ENCODE measurements at places on chromosomes 16 and 17. TPM values are rescaled to one million over a fixed set of nuclear protein-coding genes. Genes with fewer than 3 reads are reported as not detected.
A peak's percentile ranks its signal among the peaks of the same experiment; 100 is the strongest.

Gene KRTAP16-1
- not detected for polyA plus RNA-seq

Gene PRR35
- not detected for polyA plus RNA-seq

Gene KRTAP4-3
- polyA plus RNA-seq: not detected

Gene GP1BA
- polyA plus RNA-seq: not detected

Gene DNAJA3
- 27.5 TPM for polyA plus RNA-seq

Gene CLEC18B
- polyA plus RNA-seq: not detected

Gene ABCC12
- polyA plus RNA-seq: not detected

Gene AATK
- polyA plus RNA-seq: 0.26 TPM

Gene VMO1
- not detected for polyA plus RNA-seq

Gene CCDC154
- not detected for polyA plus RNA-seq

DNA sequence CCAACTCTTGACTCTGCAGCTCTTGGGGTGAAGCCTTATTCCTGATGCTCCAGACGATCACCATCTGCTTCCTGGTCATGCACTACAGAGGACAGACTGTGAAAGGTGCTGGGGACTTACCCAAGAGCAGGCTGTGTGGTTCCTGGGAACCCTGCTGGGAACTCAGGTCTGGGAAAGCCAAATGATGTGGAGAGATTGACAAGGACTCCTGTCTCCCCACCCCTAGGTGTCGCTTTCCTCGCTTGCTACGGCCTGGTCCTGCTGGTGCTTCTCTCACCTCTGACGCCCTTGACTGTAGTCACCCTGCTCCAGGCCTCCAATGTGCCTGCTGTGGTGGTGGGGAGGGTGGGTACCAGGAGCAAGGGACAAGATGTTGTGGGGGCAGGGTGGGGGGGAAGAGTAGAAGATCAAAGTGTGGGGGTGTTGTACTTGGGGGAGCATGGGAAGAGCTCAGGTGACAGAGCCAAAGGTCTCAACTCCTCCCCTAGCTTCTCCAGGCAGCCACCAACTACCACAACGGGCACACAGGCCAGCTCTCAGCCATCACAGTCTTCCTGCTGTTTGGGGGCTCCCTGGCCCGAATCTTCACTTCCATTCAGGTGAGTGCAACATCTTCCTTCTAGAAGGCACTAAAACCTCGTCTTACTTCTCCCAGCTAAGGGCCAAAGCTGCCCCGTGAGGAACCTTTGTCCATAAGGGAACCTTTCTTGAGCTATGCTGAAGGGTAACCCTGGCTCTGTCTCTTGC lies 3.0 kb downstream of the SOX15 start:
- DNase-seq: no peak

DNA sequence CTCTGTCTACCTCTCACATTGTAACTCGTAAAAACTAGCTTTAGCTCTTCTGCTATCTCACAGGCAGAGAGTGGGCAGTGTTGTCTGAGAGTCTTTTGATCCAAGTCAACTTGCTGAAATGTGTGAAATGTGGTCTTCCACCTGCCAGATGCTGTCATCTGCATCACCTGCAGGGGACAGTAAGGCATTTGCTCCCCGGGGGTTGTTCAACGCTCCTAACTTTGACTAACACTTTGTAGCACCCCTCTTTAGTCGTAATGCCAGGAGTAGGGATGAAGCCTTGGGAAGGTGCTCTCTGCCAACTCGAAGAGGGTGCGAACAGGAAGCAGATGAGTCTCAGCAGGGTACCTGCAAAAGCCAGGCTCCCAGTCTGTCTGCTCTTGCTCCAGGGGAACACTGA lies 36.1 kb downstream of the SNX11 start:
- no peak for DNase-seq

- DNase-seq: no peak
These were observed 13.1 kb downstream of the SLC38A8 start for GRCh38 chr16:84029297-84030047.

DNA sequence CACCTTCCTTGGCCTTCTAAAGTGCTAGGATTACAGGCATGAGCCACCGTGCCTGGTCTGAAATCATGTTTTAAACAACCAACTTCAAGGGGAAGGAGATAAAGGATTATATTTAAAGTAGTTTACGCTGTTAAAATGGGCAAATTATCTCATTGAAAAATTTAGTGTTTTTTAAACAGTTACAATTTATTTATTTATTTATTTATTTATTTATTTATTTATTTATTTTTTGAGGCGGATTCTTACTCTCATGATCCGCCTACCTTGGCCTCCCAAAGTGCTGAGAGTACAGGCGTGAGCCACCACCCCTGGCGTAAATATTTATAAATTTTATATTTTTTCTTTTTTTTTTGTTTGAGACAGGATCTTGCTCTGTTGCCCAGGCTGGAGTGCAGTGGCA lies 22.2 kb downstream of the CDK12 start:
- DNase-seq: no peak

DNA sequence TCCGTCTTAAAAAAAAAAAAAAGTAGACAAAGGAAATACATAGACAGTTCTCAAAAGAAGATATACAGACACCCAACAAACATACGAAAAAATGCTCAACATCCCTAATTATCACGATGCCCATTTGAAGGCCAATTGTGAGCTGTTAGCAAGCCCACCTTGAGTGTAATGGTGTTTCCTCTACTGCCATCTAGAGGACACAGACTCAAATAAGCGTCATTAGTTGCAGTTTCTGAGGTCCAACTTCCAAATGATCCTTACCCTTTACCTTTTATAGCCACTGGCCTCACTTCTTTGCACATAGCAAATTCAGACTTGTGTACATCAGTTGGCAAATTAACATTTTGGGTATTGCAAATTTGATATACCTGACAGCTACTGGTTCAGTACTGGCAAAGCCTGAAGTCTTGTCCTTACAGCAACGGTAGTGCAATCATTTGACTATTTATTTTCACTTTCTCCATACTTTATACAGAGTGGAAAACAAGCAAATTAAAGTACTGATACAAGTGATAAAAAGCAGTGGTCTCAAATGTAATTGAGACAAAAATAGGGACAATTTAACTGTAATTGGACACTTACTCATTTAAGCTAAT lies 536.3 kb upstream of the EEF2KMT start:
- DNase-seq: no peak

GRCh38 chr17:79950751-79951150 lies 84.9 kb downstream of the TBC1D16 start:
- no peak for DNase-seq

DNA sequence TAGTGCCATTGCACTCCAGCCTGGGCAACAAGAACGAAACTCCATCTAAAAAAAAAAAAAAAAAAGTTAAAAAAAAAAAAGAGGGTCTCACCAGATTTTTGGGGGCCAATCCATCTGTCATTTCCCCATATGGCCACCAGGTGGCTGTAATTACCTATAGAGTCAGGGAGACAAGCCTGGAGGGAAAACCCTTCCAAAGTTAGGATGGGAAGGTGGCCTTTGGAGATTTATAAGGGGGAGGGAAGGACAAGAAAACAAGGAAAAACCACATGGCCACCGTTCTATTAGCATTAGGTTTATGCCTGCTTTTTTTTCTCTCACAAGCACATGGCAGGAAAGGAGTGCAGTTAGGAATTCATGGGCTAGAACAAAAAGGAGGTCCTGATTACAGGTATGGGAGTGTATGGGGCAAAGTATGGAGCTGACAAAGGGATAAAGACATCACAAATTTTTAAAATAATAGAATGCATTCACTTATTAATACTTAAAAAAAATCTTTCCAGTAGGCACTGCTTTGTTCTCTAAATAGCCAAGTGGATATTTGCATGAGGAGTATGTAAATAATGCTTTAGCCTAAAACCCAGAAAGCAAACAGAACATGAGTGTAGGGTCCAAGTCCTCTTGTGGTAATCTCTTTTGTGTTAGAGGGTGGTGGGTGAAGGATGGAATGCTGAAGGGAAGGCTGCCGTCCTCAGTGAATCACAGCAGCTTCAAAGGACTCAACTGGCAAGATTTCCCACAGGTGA lies 5.1 kb downstream of the CYB5D1 start:
- DNase-seq: peak; percentile 41

DNA sequence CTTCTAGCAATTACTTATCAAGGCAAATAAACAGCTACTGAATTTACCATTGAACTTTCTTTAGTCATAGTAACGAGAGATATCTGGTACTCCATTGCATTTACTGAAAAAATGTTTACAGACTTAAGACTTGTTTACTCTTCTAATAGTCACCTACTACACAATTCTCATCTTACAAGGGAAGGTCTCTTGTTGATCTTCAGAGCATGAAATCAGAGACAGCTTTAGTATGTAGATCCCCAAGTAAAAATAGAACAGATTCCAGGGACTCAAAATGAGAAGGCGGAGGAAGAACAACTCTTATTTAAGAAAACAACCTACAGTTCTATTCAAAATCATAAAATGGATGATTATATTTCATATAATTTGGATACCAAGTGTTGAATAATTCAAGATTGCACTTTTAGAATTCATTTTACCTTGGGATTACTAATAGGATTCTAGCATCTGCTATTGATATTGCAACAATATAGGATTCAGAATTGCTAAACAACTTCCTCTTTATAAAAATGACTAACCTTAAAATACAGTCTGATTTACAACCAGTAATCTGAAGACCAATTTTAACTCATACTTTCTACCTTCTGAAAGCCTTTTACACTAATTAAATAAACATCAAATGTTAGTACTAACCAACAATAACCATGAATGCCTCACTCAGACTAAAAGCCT lies 20.8 kb downstream of the UBE2G1 start:
- DNase-seq: no peak

DNA sequence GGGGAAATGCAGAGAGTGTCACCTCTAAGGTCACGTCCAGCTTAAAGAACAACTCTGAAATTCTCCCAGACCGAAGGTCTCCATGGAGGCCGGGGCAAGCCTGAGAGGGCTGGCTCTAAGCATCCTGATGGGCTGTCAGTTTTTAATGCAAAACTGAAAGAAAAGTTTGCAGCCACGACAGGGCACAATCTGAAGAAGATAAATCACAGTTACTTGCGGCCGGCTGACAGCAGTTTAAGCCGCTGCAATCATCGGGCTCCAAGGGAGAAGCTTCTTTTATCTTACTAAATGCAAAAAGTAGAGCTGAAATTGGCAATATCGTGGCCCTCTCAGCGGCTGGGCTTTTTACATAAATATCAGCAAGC lies 168.8 kb downstream of the CYLD start:
- DNase-seq: no peak

DNA sequence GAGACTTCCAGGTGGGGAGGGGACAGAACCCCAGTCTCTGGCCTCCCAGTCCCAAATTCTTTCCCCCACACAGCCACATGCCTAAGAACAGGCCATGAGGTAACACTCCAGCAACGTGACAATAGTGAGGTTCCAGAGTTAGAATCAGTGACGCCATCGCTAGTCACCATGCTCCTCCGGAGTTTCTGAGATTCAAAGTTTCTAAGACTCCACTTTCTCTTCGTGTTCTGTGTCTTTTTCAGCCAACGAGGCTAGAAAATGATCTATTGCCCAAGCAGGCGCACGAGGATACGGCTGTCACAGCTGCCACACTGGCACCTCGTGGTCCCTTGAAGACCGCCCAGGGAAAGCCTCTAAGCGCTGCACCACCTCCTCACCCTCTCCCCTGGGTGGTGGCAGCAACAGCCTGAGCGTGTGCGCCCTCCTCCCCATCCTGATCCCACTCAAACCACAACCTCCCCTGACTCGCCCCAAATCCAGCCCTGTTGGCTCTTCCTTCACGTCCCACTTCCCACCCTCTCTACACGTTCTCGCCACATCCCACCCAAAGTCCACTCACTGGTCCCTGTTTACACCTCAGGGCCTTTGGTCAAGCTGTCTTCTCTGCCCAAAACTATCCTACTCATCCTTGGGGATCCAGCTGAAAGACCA lies 1.0 kb downstream of the MCRIP1 start:
- DNase-seq: peak; percentile 22

DNA sequence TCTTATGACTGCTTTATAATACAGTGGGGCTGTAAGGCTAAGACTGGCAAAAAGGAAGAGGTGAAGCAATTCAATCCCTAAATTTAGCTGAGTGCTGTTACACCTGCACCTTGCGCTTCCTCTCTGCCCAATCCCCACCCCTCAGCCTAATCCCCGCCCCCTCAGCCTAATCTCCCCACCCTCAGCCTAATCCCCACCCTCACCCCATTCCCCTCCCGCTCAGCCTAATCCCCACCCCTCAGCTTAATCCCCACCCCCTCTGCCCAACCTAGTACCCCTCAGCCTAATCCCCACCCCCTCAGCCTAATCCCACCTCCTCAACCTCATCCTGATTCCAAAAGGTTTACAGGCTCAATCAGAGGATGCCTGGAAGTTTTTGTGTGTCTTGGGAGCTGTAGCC lies 155.5 kb downstream of the PMP22 start:
- no peak for DNase-seq

DNA sequence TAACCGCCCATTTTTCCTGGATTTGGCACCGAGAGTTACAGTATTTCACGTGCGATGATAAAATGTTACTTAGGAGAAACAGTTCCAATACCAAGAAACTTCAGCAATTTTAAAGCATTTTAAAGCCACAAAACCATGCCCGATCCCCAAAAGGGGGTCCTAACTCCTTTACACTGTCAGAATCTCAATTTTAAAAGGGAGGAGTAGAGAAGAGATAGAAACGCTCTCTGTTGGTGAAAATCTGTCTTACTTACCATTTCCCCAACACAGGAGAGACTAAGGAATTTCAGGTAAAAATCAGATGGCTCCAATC lies 526 bp upstream of the RNASEK start:
- DNase-seq: no peak

GRCh38 chr17:2090210-2090641 lies 35.3 kb downstream of the HIC1 start:
- DNase-seq: peak; percentile 26

DNA sequence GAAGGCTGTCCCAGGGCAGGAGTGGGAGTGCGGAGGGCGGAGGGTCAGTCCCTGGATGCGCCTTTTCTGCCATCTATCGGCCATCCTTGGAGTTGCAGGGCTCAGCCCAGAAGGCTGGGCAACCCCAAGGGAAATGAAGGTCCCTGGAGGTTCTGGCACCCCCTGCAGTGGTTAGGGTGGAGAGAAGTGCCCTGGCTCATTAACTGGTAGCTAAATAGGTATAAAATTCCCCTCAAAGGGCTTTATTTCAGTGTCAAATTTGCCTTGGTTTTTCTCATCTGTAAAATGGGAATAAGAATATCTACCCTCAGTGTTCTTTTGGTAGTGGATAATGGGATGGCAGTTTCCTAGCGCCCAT lies 22.4 kb downstream of the C17orf75 start:
- peak; percentile 59 for DNase-seq

DNA sequence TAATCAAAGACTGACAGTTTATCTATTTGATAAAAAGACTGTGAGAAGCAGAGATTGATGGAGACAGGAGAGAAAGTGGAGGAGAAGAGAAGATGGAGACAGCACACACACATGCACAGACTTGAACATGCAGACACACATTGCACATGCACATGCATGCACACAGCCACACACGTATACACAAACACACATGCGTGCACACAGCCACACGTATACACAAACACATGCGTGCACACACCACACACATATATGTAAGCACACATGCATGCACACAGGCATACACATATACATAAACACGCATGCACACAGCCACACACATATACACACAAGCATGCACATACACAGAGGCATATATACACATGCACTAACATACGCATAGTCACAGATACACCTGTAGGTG lies 313.4 kb downstream of the HAPSTR1 start:
- DNase-seq: no peak

DNA sequence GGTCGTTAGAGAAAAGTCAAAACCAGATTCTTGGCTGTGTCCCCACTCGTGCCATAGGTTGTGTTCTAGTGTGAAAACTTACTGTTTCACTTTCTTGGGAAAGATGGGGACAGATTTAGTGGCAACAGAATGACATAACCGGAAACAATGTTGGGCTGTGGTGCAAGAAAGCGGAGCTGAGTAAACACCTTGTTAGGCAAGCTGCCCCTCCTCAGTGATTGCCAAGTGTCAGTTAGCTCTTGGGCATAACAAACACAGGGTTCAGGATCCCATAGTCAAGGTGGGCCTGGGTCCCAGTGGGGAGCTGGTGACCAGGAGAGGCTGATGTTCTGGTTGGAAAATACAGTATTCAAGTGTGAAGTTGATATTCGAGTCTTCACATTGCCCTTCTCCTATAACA lies 15.4 kb downstream of the UBN1 start:
- no peak for DNase-seq

All from CD4-positive, CD25-positive, alpha-beta regulatory T cell (primary cell).